ENCODE measurements at places on chromosomes 16 and 17.

DNA sequence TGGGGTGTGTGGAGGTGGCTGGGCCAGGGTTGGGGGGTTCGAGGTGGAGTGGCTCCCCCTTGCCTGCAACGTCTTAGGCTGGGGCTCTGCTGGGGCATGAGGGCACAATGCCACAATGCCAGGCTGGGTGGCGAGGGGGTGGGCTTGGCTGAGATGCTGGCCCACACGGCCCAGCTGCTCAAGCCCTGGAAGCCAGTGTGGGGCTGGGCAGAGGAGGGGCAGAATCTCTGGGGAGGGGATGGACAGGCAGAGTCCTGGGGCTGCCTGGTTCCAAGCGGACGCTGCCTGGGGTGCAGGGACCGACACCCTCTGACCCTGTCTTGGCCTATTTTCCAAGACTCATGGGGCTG, 37.5 kb upstream of the SSTR5 start:
- no peak for DNase-seq

GRCh38 chr17:61806936-61807335, 56.4 kb downstream of the BRIP1 start:
- no peak for DNase-seq

DNA sequence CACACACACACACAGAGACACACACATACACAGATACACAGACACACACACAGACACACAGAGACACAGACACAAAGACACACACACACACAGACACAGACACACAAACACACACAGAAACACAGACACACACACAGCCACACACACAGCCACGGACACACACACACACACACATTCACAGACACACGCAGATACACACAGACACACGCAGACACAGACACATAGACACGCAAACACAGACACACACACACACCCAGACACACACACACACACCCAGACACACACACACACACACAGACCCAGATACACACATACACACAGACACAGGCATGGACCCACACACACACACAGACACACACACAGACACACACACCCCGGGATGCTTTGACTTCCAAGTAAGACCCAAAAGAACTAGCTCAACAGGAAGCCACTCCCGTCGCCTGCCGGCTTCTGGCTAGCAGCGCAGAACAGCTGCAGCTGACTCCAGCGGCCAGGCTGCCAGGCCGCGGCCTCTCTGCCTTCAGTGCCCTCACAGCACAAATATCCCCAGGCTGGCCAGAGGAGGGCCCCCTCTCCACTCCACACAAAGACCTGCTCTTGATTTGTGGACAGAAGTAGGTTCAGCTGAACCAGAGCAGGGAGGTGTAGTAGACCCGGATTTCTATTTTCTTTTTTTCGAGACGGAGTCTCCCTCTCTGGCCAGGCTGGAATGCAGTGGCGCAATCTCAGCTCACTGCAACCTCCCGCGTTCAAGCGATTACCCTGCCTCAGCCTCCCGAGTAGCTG, 6.0 kb upstream of the CHRNE start:
- peak; percentile 75 for DNase-seq

DNA sequence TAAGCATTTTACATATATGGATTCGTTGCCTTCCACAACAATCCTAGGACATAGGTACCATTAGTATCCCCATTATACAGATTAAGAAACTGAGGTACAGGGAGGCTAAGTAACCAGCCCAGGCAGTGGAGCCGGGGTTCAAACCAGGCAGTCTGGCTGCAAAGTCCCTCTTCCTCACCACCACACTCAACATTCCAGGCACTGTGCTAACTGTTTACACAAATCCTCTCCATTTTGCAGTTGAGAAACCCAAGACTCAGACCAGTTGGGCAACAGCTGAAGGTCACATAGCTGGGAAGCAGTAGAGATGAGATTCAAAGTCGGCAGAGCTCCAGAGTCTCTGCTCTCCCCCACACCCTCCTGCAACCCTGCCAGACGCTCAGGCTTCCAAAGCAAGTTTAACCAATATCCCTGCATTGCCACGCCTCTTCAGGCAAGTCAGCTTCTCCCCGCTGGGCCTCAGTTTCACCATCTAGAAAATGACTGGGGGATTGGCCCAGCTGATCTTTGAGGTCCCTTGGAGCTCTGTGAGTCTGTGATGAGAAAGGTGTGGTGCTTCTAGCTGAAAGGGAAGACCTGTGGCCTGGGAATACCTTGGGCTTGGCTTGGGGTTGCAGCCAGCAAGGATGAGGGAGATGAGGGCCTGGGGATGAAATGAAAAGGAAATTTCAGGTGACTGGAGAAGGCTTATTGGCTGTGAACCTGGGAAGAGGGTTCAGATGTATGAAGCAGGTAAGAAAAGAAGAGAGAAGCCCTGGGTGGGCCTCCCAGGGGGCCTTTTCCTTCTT, 14.0 kb downstream of the CCR7 start:
- DNase-seq, result peak; percentile 55

DNA sequence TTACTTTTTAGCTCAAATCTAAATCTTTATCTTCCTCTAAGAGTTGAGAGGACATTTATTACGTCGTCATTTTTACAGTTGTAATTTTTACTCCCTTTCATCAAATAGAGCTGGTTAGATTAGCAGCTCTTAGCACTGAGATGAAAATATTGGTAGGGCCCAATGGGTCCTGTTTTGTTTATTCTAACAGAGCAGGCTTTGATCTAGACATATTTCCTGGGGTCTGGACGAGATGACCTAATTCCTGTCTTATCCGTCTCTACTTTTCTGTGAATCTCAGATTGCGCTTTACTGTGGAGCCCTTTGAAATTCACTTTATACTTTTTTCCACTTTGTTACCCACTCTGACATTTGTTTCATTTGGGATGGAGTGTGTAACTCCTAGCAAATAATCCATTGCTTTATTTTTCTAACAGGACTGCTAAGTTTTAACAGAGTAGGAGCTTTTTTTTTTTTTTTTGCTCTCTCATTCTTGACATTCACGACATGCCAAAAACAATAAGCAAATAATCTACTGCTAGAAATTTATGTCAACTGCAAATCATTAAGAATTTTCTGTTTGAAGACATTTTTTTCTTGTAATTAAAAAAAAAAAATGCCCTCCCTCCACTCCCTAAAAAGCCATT, 18.5 kb downstream of the SALL1 start:
- no peak for DNase-seq

- no peak for DNase-seq
Observed at GRCh38 chr17:49488612-49489011, 6.5 kb upstream of the NGFR start.

DNA sequence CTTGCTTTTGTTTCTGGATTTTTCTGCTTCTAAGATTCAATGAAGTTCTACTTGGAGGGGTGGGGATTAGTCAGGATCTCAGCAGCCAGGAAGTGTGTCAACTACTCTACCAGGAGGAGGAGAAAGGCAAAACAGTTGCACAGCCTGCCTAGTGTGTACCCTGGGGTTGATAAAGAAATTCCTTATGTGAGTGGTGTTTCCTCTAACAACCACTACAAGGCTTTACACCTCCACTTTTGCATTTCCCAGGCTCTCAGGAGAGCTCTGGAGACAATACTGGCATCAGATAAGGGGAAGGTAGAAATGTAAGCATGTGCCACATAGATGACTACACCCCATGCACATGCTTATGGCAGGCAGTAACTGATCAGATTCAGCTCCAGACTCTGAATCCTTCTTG, 174.6 kb downstream of the TOX3 start:
- DNase-seq, result no peak

DNA sequence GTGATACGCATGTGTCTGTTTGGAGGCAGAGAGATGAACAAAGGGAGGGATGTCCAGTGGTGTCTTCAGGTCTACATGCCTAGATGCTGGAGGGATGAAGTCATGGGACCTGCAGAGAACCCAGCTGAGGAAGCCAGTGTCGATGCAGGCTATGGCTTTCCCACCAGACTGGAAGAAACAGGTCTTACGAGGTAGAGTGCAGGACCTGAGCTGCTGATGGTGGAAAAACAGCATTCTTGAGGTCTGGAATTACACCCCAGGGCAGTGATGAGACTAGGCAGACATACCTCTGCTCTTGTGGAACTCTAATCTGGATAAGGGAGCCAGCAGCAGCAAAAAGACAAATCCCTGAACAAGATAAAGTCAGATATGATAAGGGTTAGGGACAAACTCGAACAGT, 37.4 kb downstream of the ARSG start:
- no peak for DNase-seq

- DNase-seq, result no peak
Observed at GRCh38 chr17:81837641-81838040, 2.8 kb upstream of the PPP1R27 start.

DNA sequence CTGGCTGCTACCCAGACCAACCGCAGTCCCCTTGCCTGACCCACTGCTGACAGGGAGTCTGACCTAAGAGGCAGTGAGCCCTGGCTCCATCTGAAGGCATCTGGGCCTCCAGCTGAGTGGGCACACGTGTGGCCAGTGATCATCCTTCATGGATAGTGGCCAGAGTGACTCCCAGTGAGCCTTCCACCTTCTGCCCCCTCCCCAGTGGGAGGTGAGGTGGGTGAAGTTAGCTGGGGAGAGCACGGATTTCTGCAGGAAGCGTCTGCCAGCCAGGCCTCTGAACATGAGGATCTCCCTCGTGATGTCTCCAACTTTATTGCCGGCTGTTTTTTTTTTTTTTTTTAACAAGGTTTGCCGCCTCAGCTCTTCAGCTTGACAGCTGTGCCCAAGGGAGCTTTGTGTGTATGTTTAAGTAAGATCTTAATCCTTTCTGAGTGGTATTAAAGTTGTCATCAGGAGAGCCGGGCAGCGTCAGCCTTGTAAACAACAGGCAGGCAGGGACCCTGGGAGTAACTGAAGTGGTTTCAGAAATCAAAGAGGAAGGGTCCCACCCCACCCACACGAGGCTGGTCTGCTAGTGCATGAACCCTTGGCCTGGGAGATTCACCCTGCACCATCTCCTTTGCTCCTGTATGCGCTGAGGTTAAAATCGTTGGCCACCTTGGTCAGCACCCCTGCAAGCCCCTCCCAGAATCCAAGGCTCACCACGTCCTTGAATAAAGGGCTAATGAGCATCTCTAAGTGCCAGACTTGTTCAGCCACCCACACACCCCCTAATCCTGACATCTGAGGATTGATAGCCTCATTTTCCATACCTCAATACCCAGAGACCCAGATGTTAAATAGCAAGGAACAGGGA, 33.3 kb downstream of the RHBDL3 start:
- DNase-seq, result no peak

DNA sequence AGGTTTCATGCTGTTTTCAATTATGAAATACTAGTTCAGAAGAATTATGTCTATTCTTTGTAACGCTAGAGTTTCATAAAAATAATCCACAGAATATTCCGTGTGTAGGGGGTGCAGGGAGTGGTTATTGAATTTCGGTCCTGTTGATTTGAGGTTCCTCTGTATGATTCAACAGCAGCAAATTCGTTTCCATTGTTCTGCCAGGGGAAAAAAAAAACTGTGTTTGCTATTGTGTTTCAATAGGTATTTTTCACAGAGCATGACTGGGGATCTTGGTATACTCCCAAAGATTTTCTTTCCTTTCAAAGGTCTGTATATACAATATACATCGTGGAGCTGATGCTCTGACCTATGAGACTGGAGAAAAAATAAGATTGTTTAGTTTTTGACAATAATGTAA, 15.8 kb downstream of the SHISA9 start:
- DNase-seq, result no peak

GRCh38 chr17:57910462-57911420, 44.5 kb downstream of the CUEDC1 start:
- DNase-seq, result no peak

GRCh38 chr16:19817875-19818274, 66.8 kb downstream of the GPRC5B start:
- DNase-seq, result no peak
